ENCODE measurements at places on chromosomes 4 and X.

DNA sequence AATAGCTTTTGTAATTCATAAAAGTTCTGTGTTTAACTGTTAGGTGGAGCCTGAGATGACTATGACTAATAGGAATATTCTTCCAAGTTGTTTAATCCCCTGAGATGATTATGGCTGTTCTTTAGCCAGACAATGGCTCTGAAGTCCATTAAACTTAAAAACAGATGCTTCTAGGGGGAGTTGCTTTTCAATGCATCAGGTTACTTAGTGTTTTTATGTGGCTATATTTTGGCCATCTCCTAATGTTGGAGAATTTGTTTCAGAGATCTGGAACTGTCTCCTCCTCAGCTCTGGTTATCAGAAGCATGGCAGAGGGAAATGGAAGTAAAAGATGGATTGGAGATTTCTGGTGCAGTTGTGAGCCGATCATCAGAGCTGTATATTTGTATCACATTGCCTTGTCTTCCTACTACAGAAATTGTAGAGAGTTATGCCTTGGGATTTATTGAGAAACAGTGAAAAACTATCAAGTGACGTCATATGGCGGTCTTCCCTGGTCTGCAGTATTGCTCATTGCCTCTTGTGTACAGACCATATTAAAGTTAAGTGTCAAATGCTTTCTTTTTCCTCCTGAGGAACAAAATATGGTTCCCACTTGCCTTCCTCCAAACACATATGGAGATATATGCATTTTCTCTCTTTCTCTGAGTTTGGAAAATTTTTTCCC is 29.8 kb downstream of the SGMS2 start:
- no peak for DNase-seq

DNA sequence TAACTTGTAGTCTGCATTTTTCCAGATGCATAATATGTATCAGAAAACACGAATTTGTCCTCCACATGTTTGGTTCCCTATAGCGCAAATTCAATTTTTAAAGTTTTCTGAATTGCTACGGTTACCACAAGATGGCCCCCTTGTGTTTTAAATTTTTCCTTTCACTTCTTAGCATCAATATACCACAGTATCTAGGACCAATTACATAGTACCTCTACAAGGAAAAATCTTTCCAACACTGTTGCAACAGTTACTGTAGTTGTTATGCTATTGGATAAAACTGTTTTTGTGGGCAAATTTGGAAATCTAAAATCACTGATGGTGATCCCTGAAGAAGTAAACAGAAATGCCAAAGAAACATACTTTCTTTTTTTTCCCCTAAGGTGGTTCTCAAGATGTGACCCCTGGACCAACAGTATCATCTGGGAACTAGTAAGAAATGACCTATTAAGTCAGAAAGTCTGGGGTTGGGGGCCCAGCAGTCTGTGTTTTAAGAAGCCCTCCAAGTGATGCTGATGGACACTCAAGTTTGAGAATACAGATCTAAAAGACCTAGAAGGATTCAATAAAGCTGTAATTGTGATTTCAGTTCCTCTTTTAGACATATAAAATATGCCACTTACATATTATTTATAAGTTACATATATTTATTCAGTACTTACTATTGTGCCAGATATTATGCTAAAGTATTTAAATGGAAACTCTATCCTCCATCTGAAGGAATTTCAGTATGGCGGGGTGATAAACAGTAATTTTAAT is 3.1 kb downstream of the ZGRF1 start:
- DNase-seq, result no peak

DNA sequence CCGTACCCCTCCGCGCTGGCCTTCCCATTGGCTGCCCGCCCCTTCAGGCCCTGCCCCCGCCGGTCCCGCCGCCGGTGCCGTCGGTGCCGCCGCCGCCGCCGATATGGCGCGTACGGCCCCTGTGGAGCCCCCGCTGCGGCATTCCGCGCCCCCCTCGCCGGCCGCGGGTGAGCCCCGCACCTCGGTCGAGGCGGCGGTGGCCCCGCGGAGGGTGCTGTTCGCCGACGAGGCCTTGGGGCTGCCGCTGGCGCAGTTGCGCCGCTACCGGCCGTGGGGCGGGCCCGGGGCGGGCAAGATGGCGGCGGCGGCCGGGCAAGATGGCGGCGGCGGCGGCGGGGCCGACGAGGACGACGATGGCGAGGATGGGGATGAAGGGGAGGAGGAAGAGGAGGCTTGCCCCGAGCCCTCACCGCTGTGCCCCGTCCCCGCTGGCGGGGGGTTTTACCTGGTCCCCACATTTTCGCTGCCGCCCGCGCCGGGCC is at the start of gene PPP1R3F:
Gene PPP1R3F (plus strand): TSS at position 27 of the 482 bp plus-strand sequence. CDS start 77 bp downstream, at position 104.
- no peak for DNase-seq

- DNase-seq, result no peak
Measured at GRCh38 chr4:3262208-3263052, 13.5 kb downstream of the MSANTD1 start.

DNA sequence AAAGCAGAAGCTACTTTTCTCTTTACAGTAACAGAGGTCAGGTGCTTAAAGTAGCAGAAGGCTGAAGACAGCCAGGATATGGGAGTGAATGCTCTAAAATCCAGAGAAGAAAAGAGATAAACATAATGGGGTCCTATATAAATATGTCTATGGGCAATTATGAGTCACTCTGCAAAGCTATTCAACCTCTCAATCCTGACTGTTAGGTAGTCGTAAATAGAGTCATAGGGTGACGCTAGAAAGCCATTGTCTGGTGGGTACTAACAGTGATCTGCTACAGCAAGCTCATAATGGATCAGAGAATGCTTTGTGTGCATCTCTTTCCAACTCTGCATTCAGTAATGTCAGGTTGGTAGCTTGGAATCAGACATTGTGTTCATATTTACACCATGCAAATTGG is 53.5 kb upstream of the PDE5A start:
- no peak for DNase-seq

- no peak for DNase-seq
Measured at GRCh38 chrX:5774446-5774845, 454.2 kb downstream of the NLGN4X start.

- DNase-seq, result no peak
Measured at GRCh38 chrX:136227948-136228838, 23.0 kb downstream of the MAP7D3 start.

DNA sequence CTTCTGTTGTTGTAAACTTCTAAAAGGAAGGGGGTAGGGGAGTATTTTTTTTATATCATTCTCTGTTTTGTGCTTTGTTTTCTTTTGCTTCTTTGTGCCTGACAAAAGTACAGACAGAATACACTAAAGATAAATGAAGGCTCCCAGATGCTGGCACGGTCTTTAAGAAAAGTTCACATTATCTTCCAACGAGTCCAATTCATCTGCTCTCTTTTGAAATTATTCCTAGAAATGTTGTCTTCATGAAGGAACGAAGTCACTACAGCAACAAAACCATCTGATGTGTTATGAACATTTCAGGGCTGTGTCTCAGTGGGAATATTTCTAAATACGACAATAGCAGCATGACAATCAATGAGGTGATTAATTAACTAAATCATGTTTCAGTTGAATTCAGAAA is 813.8 kb upstream of the HTR2C start:
- no peak for DNase-seq

GRCh38 chr4:89306486-89307177 is 968 bp downstream of the GPRIN3 start:
- DNase-seq, result no peak

DNA sequence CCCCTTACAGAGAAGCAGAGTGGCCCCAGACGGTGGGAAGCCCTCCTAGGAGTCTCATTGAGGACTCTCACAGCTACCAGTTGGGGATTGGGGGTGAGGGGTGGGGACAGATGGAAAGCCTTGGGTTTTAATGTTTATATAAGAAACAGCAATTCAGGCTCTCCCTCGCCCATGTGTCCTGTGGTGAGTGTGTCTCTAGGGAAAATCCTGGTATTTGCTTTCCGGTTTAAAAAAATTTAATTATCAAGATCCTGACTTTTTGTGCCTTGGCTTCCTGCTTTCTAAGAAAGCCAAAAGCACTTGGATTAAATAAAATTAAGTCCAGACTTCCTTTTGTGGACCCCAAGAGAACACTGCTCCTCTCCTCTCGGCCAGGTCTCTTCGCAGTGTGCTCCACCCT is 93.8 kb downstream of the SOWAHB start:
- no peak for DNase-seq

GRCh38 chrX:16856744-16857143 is 13.4 kb downstream of the RBBP7 start:
- no peak for DNase-seq

- no peak for DNase-seq
Measured at GRCh38 chr4:66574145-66574978, 904.1 kb upstream of the EPHA5 start.

DNA sequence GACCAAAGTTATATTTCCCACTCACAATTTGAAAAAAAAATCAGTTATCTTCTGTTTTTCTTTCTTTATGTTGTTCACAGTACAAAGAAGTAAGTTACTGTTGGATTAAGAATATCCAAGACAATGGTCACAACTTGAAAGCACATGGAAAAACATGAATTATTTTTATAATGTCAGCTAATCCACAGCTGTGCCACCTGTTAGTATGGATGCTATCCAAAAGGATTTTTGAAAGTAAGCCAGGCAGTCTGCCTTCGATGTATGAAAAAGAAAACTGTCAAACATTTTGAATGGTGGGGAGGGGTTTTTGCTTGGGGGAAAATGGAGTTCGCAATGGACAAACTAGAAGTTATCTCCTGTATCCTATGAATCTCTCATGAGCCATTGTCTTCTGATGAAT is 6.2 kb downstream of the GPM6A start:
- no peak for DNase-seq

- DNase-seq, result no peak
Measured at GRCh38 chrX:140672840-140673731, 36.5 kb upstream of the LINC00632 start.

DNA sequence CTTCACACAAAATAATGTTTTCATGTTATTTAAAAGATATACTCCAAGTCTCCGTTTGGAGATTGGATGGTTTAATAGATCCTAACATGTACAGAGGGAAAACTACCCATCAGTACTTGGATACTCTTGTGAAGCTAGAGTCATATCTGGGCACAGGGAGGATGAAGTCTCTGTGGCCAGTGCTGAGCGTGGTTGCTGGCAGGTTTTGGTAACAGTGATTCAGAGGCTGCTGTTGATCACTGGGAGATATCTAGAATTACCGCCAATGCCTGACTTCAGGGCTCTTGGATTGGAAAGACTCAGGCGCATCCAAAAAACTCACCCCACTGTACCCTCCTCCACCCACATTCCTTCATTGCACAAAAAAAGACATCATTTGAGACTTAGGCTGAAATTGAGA is 107.2 kb upstream of the PGRMC2 start:
- DNase-seq, result no peak

DNA sequence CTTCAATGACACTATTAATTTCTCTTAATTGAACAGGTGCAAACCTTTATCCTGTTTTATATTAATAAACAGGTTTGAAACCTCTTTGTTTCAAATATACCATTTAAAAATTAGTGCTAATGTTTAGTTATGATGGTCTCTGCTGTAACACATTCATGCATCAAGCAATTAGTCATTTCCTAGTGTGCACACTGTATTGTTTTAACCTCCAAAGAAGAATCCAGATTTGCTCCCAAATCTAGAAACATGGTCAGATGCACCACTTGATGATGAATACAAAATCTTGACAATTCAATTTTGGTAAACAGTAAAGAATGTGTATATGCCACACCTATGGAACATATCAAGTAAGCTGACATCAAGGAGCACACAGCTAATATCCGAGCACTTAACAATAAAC is 157.1 kb downstream of the TRIML1 start:
- DNase-seq, result no peak

DNA sequence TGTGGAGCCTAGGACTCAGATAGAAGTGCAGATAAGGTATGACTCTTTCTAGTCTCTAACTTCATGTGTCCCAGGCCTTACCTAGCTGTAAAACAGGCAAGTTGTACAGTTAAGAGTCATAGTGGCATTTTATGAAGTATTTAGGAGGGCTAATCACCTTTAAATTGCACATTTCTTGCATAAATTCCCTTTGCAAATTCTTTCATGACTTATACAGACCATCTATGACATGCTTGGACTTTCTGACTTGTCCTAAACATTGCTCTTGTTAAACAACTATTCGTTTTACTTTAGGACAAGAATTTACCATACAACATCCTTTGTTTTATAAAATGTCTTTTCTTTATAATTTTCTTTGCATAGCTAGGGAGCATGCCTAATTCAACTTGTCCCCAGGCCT is 7.8 kb upstream of the RRAGB start:
- no peak for DNase-seq

- DNase-seq, result no peak
Measured at GRCh38 chrX:68999356-68999755, 165.9 kb downstream of the PJA1 start.

- DNase-seq, result no peak
Measured at GRCh38 chr4:13599159-13599558, 28.4 kb downstream of the BOD1L1 start.
